Mesenchymal stem cell (in vitro differentiated cells and primary cell): ENCODE measurements at places on chromosomes 16 and 17.

GRCh38 chr16:2438121-2438520, 8.9 kb downstream of the CCNF start:
- no peak for DNase-seq

- no peak for DNase-seq
These were observed 5.7 kb upstream of the PMP22 start for GRCh38 chr17:15270628-15271381.

DNA sequence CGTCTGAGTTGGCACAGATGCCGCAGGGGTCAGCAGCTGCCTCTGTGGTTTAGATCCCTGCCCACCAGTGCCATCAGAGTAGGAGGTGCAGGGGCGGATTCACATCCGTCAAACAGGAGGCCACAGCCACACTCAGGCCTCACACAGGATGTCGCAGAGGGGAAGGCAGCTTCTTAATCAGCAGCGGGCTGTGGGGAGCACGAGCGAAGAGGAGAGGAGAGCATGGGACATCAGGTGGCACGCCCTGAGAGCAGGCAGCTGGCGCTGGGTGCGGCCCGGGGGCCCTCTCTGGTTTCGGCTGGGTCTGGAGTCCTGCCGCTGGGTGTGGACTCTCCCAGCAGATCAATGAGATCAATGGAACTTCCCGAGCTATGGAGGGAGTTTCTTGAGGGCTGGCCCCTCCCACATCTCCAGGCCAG, 9.6 kb downstream of the LLGL2 start:
- DNase-seq, result no peak

DNA sequence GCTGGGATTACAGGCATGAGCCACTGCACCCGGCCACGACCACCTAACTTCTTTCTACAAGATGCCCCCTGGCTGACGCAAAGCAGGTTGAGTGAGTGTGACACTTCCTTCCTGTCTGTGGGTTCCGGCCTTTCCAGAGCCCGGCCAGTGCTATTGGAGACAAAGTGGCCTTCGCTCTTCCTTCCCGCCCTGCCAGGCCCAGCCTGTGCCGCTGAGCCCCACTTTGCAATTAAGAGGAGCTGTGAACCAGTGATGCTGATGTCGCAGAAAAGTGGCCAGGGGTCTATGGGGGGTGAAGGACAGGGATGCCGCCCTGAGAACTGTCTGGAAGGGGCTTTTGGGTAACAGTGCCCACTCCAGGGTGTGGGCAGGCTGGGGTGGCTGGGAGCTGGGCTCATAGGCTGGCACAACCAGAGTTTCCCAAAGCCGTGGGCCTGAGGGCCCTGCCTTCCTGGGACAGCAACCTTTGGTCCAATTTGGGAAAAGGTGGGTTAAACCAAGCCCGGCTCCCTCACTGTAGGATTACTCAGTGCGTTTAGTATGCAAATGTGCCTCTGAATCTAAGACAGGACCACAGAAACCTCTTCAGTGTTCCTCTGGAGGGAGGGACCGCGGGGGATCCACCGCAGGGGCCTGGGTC, 174.9 kb downstream of the SEC14L1 start:
- DNase-seq, result peak; percentile 63

GRCh38 chr16:54538276-54538675, 251.7 kb upstream of the IRX3 start:
- no peak for DNase-seq

GRCh38 chr16:58037365-58038057, 12.0 kb downstream of the MMP15 start:
- DNase-seq, result no peak

DNA sequence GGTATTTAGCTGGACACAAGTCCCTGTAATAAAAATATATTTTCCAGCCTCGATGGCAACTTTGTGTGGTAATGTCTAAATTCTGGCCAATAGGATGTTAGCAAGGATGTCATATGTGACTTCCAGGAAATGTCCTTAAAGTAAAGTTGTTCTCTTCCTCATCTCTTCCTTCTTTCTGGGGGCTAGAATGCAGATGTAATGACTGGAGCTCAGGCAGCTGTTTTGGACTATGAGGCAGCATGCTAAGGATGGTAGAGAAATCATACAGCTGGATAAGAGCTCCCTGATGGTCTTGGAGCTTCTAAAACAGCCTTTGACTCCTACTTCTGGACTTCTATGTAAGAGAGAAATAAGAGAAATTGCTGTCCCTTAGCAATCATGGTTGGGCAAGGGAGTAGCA, 16.9 kb upstream of the MAPT start:
- no peak for DNase-seq

DNA sequence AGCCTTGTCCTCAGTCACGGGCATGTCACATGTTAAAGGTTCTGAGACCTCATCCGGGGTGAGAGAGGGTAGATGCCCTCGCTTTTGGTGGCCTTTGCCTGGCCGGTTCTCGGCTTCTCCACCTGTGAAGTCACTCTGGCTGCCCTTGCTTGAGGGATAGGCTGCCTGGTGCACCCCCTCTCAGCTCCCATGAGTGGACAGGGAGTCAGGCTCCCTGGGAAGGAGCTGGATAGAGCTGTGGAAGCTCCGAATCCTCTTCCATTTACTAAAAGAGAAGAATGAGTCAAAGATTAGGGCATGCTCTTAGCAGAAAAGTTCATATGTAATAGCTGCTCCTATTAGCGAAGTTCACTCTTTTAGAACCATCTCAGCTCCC, 142.0 kb downstream of the IRX3 start:
- DNase-seq, result no peak

DNA sequence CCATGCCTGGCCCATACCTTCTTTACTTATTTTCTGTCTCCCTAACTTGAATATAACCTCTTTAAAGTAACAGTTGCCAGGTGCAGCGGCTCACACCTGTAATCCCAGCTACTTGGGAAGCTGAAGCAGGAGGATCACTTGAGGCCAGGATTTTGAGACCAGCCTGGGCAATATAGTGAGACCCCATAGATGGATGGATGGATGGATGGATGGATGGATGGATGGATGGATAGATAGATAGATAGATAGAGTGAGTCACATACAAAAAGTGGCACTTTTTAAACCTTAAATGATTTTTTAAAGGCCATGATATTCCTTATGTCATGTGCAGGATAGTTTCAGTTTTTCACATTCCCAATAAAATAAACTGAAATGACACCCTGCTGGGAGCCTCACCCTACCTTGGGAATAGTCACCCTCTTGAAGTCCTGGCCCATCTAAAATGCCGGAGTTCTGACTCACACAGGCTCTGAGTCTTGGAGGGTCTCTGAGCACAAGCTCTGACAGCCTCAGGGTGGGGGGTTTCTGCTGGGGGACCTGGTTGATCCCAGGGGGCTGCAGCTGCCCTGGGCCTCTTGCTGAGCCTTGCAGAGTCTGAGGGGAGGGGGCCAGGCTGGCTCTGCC, 26.2 kb downstream of the CPNE2 start:
- DNase-seq, result no peak

DNA sequence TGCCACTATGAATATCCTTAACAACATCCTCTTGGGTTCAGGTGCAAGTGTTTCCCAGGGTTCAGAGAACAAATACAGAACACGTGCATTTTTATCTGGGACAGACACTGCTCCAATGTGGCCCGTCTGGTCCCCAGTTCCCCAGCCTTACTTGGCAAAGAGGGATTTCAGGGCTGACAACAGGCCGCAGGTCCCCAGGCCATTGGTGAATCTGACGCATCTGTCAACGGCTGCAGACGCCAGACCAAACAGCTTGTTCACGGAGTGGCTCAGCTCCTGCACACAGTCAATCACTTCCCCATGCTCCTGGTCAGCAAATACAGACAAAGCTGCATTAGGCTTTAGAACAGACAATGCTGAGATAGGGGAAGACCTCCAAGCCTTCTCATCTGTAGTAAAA, 36.2 kb downstream of the COG7 start:
- DNase-seq, result no peak

DNA sequence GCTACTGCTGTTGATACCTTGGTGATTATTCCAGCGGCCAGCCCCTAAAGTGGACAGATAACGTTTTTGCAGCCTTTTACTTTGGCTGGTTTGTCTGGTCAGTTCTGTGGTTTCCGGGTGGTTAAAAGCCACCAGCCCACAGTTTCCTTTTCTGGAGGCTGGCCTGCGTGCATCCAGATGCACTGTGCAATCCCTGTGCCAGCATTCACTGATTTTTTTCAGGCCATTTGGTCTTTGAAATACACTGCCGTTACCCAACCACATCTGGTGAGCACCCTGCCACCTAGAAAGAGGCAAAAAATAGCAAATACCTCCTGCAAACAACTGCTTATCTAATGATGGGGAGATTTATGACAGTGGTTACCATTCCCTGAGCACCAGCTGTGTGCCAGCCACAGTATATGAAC, 797 bp downstream of the NUDT7 start:
- peak; percentile 91 for DNase-seq

DNA sequence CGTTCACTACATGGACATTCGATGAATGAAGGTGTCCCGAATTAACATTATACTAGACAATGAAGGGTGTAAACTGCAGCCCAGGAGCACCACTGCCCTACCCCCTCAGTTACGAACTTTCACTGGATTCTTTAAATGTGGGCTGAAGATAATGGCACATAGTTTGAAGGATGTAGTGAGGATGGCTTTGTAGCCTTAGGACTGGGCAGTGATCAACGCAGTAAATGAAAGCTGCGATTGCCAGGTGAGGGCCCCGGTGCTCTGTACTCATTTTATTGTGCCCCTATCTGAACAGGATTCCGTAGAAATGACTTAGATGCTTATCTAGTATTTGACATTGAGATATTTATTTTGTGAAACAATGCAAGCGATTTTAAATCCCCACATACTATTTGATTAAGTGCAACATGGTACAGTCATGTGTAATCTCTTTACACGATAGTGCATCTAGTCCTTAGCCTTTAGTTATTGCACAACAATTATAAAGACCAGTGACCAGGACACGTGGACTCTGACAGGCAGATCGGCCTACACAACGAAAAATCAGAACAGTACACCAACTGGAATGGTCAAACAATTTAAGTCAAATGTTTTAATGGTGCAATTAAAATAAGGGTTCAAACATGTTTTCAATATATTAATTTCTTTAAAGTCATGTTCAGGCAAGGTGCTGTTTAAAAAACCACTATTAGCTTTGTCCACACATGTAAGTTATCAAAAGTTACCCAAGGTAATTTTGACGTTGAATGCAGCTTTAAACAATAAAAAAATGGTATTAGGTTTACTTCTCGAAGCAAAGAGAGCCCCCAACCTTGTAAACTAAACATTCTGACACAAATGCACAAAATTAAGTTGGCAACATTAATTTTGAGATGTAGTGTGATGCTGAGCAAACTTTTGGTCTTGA, 17.4 kb upstream of the ERN1 start:
- DNase-seq, result peak; percentile 27
